ENCODE measurements at places on chromosomes 5 and 9.

DNA sequence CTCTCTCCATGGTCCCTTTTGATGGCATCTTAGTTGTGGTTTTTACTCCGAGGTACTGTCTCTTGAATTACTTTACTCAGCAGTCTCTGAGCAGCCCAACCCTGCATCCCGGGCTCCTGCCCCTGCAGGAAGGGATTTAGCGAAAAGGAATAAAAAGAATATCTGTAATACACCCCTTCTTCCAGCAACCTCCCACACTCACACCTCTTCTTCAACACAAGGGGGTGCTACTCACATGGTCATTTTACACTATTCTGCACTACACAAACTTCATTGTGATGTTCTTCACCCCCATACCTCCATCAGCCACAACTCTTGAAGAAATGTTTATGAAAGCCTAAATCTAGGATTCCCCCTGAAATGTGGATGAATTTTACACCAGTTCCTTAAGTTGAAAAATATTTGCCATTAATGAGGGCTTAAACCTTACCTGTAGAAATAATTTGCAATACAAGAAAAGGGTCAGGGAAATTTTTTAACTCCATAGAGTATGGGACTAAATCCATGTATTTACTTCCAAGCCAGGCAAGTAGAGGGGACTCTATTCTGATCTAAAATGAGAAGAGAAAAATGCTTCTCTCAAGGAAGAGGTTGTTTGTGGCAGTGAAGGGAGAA is 26.0 kb downstream of the TPD52L3 start:
- DNase-seq, result no peak

GRCh38 chr9:84337252-84337651 is 3.3 kb downstream of the SLC28A3 start:
- DNase-seq, result no peak

DNA sequence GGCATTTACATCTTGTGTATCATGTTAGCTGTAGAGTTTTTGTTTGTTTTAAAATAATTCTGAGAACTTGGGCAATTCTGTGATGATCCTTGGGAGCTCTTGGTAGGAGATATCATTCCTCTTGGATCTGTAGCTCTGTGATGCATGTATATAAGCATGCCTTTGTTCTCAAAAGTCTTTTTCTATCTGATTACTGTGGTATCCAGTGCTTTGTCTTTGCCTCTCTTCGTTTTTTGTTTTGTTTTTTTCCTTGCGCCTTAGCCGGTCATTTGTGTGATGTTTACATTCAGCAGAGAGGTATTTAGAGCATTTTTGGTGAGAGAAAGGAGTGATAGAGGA is 110.0 kb downstream of the PAM start:
- DNase-seq, result no peak

DNA sequence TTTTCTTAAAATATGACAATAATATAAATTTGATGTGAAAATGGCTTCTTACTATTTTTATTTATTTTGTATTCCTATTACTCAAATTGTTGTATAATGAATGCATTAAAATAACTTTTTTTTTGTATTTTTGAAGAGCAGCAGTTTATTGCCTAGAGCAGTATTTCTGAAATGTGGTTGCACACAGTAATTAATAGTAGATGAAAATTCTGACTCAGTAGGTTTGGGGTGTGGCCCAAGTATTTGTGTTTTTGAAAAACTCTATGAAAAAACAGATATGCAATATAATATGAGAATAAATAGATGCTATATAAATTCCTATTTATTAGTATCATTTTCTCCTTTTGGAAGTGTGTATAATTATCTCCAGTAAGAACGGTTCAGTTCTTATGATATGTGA is 2225.3 kb upstream of the C9orf72 start:
- no peak for DNase-seq

- DNase-seq, result peak; percentile 14
Measured at GRCh38 chr9:135252980-135253304, 165.5 kb downstream of the OLFM1 start.

DNA sequence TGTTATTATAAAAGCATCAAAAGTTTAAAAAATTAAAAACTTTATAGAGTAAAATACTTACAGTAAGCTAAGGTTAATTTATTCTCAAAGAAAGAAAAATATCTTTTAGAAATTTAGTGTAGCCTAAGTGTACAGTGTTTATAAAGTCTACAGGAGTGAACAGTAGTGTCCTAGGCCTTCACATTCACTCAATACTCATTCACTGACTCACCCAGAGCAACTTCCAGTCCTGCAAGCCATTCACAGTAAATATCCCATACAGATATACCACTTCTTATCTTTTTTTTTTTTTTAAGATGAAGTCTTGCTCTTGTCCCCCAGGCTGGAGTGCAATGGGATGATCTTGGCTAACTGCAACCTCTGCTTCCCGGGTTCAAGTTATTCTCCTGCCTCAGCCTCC is 73.1 kb upstream of the FST start:
- DNase-seq, result no peak

DNA sequence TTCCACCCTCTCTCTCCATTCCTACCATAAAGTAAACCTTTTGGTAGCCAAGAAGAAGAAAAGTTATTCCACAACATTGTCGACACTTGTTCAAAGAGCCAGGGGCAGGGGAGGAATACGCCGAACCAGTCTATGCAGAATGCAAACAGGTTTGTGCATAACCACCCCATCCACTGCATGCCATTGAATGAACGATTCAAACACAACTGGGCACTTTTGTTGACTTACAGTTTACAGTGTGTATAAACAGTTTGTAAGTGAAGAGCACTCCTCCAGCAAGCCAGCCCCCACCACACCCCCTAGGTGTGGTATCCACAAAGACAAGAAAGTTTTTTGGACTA is 6.8 kb upstream of the S1PR3 start:
- no peak for DNase-seq

GRCh38 chr5:55551358-55551757 is 16.6 kb upstream of the PLPP1 start:
- no peak for DNase-seq

DNA sequence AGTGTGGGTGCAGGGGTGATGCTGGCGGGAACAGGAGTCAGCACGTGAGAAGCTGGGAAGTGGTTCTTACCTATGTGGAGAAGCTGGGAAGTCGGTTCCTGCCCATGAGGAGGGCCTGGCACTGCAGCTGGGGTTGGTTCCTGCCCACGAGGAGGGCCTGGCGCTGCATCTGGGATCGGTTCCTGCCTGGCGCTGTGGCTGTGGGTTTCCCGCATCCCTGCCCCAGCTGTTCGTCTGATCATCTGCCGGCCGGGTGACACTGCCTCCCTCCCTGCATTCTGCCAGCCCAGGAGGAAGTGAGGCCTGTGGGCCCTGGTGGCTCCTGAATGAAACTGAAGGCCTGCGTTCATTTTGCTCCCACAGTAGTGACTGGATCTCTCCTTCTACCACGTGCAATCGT is 5.1 kb downstream of the OBP2A start:
- no peak for DNase-seq

DNA sequence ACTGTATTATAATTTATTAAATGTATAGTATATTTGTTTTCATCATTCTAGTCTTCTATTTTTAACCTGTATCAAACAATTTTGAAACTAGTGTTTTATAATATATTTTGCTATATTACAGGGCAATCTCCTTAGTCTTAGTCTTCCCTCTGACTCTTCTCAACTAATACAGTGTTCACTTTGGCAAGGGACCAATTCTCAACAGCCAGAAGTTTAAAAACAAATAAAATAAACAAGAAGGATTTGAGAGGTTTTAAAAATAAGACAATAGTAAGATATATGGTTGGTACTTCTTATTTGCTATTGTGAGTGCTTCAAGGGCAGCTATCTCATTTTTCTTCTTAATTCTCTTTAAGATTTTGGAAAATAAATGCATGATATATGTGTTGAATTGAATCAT is 167.2 kb downstream of the RAB3C start:
- DNase-seq, result no peak

- DNase-seq, result no peak
Measured at GRCh38 chr5:157608972-157609565, 33.5 kb upstream of the ADAM19 start.

DNA sequence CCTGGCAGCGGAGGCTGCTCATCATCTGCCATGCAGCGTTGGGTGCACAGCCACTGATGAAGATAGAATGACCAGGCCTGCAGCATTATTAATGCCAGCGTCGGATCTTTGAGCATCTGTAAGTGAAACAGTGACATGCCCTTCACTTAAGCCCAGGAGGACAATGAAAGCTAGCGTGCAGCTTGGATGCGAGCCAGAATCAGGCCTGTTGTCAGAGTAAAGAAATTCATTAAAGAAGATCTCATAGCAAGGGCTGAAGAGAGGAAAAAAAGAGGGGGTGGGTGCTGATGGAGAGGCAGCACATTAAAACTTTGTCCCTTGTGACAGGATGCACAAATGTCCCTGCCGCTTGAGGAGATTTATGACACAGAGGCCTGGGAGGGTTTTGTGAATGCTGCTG is 186.1 kb upstream of the MAST4 start:
- DNase-seq, result peak; percentile 78

GRCh38 chr5:108642170-108642906 is 105.4 kb upstream of the FER start:
- peak; percentile 80 for DNase-seq

GRCh38 chr9:136664000-136664915 is 1.5 kb downstream of the EGFL7 start:
- no peak for DNase-seq

- peak; percentile 13 for DNase-seq
Measured at GRCh38 chr5:62621280-62621679, 42.7 kb downstream of the LRRC70 start.

DNA sequence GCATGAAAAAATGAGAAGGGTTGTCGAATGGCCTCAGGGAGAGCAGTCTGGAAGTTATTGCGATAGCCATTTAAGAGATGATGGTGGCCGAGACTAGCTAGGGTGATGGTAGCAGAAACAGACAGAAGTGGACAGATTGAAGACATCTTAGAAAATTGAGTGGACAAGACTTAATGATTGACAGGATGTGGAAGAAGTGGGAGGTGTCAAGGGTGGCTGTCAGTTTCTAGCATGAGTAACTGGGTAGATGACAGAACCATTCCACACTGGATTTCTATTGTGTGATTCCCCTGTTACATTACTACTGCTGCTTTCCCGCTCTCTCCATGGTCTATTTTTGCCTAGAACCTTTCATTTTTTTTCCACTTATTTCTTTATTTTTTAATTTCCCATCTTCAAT is 12.6 kb downstream of the CHMP5 start:
- DNase-seq, result no peak

DNA sequence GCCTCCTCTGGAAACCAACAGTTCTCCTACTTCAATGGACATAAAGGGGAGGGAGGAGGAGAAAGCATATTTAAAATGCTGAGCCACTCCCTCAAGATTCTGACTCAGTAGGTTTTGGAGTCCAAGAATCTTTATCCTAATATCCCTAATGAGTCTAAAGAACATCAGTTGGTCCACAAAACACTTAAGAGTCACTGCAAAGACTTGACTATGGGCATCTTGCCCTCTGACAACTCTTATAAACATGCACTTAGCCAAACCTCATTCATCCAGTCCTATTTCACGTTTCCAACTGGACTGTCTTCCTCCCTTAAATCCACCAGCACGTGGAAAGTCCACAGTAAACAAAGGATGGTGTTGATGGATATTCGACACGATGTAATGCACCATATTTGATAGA is 172.5 kb downstream of the FAM114A2 start:
- DNase-seq, result no peak

- no peak for DNase-seq
Measured at GRCh38 chr5:116532762-116533525, 41.7 kb downstream of the SEMA6A start.

Data from BE2C (cell line).